Suppressor macrophage treated with lipopolysaccharide for 4 hours (primary cell): ENCODE measurements at places on chromosomes 5 and 9.
A peak's percentile ranks its signal among the peaks of the same experiment; 100 is the strongest.

- peak; percentile 63 for DNase-seq
These were observed 3.6 kb downstream of the F12 start for GRCh38 chr5:177405805-177406204.

- DNase-seq, result no peak
These were observed 22.0 kb upstream of the TGFBI start for GRCh38 chr5:136006761-136007251.

DNA sequence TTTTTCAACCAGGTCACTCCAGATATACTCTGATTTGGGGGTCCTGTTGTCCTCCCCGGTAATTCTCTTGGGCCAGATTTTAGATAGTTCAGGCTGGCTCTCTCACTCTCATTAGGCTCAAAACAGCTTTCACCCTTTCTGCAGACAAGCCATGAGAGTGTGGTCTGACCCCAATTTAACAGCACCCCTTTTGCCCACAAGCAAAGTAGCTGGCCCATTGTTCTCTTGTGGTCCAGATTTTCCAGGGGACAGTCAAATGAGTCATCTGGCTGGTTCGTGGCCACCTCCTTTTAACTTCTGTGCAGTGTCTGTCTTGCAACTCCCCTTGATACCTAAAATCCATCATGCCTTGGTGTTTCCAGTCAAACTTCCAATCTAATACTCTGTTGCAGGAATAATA lies 16.5 kb downstream of the BHMT2 start:
- DNase-seq, result no peak

DNA sequence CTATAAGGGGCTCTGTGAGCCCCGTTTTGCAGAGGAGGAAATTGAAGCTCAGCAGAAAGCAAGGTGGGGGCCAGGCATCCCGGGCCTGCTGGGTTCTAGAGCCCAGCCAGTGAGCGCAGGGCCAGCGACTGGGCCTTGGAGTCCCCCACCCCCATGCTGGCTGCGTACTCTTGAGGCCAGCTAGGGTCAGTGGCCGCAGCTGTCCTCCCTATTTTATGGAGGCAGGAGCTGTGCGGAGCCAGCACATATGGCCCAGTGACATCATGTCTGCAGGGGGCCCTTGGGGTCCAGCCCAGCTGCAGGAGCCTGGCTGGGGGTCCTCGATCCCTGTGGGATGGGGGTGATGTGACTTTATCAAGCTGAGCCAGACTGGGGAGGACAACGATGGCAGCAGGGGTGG lies 71.3 kb downstream of the HMCN2 start:
- DNase-seq, result no peak

DNA sequence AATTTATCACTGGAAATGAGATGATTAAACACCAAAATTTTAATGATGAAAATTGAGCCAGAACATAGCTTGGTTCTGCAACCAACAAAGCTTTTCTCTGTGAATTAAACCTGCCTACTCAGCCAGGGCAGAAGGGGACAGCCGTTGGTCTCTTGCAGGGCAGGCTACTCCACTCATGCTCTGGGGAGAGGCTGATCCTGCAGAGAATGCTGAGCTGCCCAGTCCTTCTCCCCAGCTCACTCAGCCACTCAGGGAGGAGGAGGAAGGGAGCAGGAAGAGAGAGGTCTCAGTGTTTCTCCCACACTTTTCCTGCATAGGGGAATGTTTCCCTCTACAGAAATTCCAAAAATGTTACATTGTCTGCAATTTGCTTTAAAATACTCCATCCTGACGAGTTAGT lies 40.4 kb upstream of the HMHB1 start:
- no peak for DNase-seq

DNA sequence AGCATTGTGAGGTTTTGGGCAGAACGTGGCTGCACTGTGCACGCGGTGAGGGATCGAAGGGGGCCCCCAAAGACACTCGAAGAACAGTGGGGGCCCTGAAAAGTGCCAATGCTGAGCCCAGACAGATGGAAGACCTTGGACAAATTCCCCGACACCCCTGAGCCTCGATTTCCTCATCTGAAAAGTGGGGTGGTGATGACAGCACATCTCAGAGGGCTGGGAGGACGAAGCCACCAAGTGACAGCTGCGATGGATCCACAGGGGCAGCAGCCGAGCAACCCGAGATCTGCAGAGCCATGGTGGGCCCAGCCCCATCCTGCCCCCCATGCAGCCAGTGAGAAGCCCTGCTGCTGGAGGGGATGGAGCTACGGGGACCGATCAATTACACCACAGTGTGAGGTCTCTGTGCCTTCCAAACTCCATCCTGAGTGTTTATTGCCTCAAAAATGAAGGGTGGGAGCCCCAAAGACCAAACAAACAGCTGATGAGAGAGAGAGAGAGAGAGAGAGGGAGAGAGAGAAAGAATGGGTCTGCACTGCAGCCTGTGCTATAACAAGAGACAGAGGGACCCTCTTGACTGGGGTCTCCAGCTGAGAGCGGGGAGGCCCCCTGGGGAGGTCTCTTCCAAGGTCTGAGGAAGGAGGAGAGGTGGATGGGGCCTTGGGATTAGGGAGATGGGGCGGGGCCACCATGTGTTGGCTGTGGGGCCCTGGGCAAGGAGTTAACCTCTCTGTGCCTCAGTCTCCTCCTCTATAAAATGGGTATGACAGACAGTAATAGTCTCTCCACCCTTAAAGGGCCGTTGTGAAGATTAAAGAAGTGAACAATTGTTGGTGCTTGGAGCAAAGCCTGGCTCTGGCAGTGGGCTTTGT lies 134.4 kb upstream of the IER5L start:
- no peak for DNase-seq

GRCh38 chr5:32504989-32505596 lies 60.6 kb upstream of the ZFR start:
- DNase-seq, result no peak

DNA sequence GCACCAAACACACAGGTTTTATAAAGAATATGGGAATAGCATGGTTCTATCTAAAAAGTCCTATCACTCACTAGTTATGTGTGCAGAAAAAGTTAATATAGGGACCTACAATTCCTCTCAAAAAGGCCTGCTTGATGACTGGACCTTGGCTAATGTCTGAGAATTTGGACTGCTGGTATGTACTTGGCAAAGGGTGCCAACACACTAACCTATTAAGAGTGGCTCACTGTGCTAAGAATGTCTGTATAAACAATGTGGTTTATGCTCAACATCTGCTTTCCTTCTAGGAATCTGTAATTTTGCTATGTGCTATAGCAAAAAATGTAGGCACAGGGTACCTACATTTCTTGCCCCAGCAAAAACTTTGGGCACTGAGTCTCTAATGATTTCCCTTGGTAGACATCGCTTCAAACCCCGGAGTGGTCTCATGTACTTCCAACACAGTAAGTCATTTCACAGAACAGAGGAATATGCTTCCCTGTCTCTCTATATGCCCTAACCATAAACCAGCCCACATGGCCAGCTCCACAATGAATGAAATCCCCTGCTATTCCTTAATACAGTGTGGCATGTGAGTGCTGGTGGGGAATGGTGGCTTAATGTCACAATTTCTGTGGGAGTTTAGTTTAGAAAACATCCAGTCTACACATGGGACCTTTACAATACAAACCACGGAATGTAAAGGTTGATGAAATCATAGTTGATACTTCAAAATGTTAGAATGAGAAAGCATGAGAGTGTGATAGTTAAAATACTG lies 101.7 kb downstream of the UBAP2 start:
- no peak for DNase-seq
